ENCODE measurements at places on chromosomes 1 and 21.

- no peak for DNase-seq
Observed at GRCh38 chr1:187310038-187310631, 481.4 kb downstream of the PLA2G4A start.

DNA sequence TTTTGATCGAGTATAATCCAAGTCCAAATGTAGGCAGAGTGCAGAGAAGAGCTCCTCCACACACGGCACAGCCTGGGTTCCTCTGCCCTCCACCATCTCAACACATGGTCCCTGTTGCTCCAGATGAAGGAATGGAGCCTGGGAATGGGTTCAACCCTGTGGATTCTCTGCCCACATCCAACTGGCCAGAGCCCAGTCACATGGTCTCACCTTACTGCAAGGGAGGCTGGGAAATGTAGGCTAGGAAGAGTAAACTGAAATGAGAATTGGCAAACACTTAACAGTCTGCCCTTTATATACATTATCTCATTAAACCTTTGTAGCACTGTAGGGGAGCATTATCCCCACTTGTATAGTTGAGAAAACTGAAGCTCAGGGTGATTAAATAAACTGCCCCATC is 60.1 kb upstream of the RAB4A start:
- DNase-seq = no peak

DNA sequence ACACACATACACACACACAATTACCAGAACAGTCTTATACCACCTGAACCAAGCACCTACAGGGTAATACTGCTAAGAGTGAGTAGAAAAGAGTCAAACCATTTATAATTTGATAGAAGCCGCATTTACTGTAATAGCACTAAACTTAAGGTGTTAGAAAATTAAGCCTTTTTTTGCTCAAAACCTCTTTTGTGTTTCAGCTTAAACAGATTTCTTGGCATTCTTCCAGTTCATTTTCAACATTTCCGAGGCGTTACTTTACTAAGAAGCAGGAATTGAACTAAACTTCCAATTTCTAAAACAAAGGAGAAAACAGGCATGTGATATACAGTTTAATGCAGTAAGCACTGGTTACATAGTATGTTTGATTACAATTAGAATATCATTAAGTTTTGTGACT is 387.2 kb downstream of the NCAM2 start:
- DNase-seq = no peak

- no peak for DNase-seq
Observed at GRCh38 chr1:111251570-111251969, 24.1 kb downstream of the CHI3L2 start.

DNA sequence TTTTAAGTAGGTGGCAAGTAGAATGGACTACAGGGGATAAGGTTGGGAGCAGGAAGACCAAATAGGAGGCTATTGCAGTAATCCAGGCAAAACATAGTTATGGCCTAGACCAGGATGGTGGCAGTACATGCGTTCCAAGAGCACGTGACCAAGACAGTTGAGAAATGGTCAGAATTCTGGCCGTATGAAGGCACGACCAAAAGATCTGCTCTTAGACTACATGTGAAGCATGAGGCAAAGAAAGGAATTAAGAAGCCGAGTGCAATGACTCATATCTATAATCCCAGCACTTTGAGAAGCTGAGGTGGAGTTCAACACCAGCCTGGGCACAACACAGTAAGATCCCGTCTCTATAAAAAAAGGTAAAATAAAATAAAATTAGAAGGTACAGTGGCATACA is 71.3 kb downstream of the LUZP1 start:
- DNase-seq = no peak

DNA sequence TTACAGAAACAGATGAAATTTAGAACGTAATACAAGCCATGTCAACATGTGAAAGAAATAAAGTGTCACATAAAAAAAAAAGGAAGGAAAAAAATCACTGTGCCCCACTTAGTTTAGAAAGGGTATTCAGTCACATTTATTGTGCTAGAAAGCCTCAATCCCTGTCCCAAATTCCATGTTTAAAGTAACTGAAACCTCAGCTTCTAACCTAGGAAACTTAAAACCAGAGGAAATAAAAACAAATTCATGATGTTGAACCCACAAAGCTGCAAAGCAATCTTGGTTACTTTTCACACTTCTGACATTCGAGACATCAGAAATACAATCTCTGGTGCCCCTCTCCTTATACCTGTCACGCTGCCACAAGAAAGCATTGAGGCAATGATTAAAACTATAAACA is 101.8 kb downstream of the NBPF12 start:
- no peak for DNase-seq

GRCh38 chr21:17763288-17764037 is 55.7 kb downstream of the C21orf91 start:
- no peak for DNase-seq

DNA sequence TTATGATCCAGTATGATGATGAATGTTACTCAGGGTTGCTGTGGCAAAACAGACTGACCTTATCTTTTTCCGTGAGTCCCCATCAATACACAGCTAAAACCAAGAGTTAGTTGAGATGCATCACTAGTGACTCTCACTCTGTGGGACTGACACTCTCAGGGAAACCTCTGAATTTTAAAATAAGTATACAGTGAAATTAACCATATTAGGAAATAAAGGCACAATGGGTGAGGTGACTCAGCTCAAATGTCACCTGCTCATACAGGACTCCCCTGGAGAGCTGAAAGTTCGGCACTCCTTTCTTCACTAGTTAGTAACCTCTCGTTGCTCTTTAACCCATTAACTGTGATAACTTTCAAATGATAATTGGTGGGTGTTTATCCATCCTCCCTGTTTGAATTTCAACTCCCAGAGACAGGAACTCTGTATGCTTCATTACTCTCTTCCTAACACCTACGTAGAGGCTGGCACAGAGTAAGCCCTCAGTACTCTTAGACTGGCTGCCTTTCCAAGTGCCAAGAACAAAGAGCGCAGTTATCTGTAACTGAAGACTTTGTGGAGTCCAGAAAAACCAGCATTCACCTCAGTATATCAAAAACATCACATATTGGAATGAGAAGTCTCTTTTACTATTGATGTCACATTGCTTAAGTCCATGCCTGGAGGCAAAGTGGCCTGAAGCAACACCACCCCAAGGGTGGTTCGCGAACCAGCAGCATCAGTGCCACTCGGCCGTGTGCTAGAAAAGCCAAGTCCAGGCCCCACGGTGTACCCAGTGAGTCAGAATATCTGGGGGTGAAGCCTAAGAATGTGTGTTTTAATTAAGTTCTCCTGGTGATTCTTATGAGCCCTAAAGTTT is 91.1 kb downstream of the NIBAN1 start:
- DNase-seq = peak; percentile 32

DNA sequence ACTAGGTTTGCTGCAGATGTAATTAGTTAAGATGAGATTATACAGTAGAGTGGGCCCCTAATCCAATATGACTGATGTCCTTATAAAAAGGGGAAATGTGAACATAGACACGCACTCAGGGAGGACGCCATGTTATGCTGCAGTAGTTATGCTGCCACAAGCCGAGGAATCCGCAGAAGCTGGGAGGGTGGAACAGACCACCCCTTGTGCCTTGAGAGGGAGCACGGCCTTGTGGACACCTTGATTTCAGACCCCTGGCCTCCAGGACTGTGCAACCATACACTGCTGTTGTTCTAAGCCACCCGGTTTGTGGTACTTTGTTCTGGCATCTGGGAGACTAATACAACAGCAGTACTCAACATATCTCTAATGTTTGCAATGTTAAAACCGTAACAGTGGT is 57.9 kb upstream of the HIVEP3 start:
- DNase-seq = no peak

DNA sequence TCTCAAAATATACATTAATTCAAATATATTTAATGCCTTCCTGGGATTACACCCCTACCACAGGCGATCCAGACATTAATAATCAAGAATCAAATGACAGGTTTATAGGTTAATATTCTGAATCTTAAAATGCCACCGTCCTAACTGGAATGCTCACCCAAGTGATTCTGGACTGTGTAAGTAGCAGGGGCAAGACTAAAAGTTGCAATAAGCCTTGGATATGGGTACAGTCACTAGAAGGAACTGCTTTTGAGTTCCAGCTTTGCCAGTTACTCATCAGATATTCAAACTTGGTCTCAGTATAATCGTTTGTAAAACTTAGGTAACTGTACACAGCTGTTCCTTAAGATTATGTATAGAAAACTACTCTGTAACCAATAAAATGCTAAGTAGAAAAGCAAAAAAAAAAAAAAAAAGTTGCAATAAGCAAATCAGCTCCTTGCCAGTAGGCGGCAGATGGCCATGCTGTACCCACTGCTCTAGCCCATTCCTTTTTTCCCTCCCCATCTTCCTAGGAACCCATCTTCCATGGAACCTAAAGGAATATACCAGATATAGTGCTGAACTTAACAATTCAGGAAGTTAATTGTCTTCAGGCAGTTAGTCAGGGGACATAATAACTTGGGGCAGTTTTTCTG is 10.5 kb downstream of the RO60 start:
- no peak for DNase-seq

- no peak for DNase-seq
Observed at GRCh38 chr1:98110674-98111073, 189.8 kb upstream of the DPYD start.

DNA sequence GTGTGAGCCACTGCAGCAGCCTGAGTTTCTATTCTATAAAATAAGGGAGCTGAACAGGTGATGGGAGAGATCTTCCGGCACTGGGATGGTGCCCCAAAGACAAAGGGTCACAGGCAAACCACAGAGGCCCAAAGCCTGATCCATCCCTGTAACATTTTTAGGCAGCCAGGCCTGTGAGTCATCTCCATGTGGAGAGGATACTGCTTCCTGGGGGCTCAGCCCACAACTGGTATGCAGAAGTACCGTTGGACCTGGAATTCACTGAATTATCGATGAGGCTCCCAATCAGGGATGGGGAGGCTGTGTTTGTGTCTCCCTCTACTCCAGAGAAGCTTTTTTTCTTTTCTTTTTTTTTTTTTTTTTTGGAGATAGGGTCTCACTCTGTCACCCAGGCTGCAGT is 48.8 kb upstream of the WASF2 start:
- peak; percentile 47 for DNase-seq

GRCh38 chr1:119882132-119883049 is 13.9 kb downstream of the ADAM30 start:
- DNase-seq = no peak

GRCh38 chr21:38798481-38798882 is 7.2 kb upstream of the ETS2 start:
- DNase-seq = peak; percentile 95

DNA sequence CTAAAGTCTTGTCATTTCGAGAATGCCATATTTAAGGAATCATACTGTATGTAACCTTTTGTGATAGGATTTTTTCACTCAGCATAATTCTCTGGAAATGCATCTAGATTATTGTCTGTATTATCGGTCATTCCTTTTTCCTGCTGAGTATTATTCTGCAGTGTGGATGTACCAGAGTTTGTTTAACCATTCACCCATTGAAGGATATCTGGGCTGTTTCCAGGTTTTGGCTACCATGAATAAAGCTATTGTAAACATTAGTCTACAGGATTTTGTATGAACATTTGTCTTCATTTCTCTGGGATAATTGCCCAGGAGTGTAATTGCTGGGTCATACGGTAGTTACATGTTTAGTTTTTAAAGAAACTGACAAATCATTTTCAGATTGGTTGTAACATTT is 61.8 kb downstream of the ATP1A1 start:
- no peak for DNase-seq

GRCh38 chr1:32240140-32240951 is 6.7 kb upstream of the FAM167B start:
- no peak for DNase-seq

GRCh38 chr1:171142416-171143385 is 42.4 kb upstream of the FMO2 start:
- no peak for DNase-seq

DNA sequence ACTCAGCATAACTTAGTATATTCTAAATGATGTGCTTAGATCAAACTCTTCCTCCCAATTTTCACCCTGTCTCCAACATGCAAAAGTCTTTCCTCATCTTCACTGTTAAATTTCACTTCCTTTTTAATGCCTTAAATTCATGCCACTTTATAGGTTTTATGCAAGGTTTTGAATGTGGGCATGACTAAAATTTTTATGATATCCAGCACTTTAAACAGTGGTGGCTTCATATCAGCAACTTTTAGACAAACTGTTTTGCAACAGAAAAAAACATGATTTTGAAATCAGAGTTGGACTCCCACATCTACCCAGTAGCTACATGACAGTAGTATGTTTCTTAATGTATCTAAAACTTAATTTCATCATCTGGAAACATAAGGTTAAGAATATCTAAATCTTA is 84.7 kb upstream of the ZP4 start:
- no peak for DNase-seq

- no peak for DNase-seq
Observed at GRCh38 chr1:34918977-34919561, 10.4 kb downstream of the DLGAP3 start.

GRCh38 chr1:177024623-177025022 is 139.9 kb downstream of the ASTN1 start:
- no peak for DNase-seq

DNA sequence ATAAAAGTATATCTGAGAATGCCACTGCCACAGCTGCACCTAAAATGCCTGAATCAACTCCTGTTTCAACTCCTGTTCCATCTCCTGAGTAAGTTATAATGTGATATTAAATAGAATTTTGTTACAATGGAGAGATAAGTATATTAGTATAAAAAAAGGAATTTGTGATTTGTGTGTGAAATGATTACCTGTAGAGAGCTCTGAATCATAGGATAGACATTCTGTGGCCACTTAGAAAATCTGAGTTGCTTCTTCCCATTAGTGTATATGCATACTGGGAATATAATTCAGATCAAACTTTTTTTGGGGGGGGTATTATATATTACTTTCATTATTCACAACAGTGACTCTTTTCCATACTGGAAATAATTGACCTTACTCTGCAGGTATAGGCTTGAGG is 52.9 kb downstream of the SUCO start:
- DNase-seq = peak; percentile 62

DNA sequence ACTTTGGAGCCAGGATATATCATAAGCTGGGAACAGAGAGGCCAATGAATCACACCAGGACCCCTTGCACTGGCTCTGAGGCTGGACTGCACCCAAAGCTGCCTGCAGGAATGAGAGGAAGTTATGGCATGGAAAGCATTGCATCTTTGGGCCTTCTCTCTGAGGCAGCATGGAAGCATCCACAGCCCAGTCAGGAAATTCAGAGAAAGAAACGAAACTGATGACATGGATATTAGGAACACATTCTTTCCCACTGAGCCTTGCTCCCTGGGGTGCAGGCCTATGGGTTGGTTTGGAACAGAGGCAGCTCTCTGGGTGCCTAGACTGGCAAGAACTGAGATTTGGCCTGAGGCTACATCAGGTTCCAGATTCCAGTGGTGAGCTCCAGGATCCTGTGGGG is 98.6 kb downstream of the NGF start:
- DNase-seq = no peak

GRCh38 chr1:15945832-15946448 is 30.0 kb downstream of the ZBTB17 start:
- DNase-seq = no peak

DNA sequence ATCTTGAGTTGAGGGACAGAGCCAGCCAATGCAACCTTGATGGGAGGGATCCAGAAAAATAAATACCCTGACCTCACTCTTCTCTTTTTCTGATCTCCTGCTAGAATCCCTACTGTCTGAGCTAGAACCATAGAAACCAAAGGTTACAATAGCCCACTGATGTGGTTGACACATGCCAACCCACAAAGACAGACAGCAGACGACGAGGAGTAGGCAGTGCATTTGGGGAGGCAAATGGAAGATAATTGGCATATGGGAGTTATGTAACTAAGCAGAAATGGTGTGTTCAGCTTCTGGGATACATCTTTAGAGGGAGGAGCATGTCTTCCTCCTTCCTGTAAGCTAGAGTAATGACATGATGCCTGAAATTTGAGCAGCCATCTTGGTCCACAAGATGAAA is 171.7 kb upstream of the FGGY start:
- no peak for DNase-seq

- DNase-seq = no peak
Observed at GRCh38 chr1:3229081-3229725, 160.2 kb downstream of the PRDM16 start.

Data from bronchial epithelial cell (primary cell).